Right atrium auricular region (tissue), 2 donors: ENCODE measurements at places on chromosomes 1 and 21. TPM values are rescaled to one million over a fixed set of nuclear protein-coding genes. Genes with fewer than 3 reads are reported as not detected.

- no peak for DNase-seq
These were observed 6.4 kb downstream of the MYOM3 start for GRCh38 chr1:24105368-24106160.

GRCh38 chr1:153397924-153398651, 7.2 kb upstream of the S100A8 start:
- peak; percentile 48 for DNase-seq

The RAD54L gene
- total RNA-seq = not detected

The PAPPA2 gene
- total RNA-seq = 0.19 TPM

DNA sequence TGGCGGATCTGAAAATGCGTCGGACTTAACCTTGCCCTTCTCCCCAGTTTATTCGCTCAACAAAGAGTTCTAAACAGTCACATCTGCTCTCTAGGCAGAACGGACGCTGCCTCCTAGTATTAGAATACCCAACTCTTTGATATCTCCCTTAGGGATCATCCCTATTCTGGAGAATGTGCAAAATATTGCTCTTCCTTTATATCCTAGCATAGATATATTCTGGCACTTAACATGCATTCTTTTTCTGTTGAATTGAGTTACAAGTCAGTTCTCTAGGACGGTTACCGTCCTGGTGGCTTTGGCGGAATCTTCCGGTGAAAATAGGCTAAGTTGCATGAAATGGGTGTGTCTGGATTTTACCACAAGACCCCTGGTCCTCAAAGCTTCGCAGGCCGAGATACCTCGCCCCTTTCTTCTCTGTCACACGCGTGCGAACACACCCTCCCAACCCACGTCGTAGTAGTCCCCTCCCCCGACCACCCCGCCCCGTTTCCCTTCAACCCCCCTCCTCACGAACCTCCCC, 501 bp upstream of the DNAJC6 start:
- DNase-seq = no peak

- no peak for DNase-seq
These were observed 65.2 kb downstream of the FAAP20 start for GRCh38 chr1:2129256-2129943.

DNA sequence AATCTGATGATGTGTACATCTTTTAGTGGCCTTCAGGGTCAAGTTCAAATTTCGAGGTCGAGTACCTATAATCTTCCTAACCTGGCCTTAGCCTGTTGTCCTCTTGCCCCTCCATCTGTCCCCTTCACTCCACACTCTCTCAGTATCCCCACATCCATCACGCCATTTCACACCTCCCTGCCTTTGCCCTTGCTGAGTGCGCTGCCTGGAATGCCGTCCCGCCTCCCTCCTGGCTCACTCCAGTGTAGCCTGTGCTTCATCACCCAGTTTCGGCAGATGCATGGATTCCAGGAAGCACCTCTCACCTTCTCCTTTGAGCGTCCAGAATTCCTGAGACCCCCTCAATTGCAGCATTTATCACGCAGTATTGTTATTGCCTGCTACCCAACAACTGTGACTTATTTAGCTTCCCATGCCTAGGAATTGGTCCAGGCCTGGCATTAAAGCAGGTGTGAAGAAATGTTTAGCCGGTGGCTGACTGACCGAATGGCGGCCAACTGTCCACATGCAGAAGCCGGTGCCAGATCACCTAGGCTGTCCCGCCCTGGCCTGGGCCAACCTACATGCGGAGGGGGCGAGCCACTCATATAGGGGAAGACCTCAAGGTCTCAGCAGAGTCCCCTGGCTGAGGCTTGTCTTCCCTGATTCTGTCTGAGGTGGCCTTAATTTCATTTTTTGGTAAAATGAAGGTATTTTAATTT, 34.5 kb downstream of the MYOM3 start:
- no peak for DNase-seq

The HLCS gene
- total RNA-seq = 6.9 TPM

GRCh38 chr1:111989531-111990025, at the start of gene KCND3:
KCND3 (minus strand) TSS chr1:111989668.
- no peak for DNase-seq

GRCh38 chr1:113223546-113223945, 150.5 kb downstream of the LRIG2 start:
- DNase-seq = peak; percentile 62

DNA sequence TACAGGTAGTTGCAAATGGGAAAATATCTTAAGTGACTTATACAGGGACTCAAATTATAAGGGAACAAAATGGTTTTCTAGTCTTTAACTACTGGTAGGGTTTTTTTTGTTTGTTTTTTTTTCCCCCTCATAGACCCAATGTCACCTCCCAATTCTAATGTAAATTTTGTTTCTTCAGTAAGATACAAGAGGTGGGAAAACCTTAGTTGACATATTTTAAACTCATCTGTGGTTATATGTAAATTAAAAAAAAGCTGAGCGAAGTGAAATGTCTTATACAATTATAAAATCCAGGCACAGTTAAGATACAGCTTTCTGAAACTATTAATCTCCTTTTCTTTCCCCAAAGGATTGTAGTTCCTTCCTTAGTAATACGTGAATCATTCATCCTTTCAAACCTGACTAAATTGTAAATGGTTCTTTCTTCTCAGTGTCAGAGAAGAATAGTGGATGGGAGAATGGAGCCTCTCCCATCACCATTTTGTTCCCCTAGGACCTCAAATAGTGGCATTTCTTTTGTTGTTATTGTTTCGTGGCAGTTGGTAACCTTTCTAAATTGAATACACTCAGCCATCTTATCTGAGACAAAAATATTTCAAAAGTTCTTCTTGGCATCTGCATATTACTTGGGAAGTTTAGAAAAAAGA, 11.2 kb downstream of the TSEN15 start:
- no peak for DNase-seq

DNA sequence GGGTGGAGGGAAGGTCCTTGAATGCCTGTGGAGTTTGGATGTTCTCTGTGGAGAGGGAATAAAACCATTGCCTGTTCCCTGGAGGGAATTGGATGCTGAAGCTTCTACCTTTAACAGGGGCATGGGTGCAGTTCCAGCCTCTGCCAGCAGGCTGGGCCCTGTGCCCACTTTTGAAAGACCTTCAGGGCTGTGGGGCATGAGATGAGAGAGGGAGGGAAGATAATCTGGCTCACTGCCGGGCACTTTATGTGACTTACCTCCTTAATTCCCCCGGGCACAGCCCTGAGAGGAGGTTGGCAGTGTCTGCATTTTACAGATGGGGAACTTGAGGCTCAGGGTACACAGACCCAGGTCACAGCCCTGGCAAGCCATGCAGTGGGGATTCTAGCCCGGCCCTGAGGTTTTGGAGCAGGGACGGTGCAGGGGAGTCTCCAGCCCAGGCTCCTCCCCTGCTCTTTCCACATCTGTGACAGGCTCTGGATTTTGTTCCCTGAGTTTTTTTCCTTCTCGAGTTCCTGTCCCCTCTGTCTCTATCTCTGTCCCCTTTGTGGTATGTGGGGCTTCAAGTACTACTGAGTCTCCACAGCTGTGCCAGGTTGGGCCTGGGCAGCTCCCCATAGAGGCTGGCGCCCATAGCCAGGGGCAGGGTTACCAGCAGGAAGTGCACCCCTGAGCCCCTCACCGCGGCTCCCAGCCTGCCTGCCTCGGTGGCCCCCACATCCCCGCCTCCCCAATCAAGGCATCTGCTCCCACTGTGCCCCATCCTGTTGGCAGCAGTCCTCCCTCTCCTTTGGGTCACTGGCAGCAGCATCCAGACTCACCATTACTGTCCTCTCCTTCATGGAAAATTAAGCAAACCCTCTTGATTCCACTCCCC, 14.0 kb upstream of the THEMIS2 start:
- peak; percentile 90 for DNase-seq

DNA sequence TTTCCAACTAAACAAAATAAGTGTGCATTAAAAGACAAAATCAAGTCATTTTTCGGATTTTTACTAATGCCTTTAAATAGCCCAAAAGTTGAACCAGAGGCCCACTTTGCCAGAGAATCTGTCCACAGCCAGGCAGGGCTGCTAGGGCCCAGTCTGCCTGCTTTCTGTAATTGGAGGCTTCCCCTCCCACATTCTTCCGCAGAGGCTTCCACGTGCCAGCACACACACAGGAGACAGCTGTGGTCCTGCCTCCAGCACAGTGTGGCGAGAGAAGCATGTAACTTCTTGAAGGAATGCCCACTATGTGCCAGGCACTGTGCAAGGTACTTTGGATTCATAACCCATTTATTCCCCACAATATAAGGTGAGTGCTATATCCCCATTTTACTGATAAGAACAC, 11.3 kb upstream of the PDZK1IP1 start:
- DNase-seq = no peak

DNA sequence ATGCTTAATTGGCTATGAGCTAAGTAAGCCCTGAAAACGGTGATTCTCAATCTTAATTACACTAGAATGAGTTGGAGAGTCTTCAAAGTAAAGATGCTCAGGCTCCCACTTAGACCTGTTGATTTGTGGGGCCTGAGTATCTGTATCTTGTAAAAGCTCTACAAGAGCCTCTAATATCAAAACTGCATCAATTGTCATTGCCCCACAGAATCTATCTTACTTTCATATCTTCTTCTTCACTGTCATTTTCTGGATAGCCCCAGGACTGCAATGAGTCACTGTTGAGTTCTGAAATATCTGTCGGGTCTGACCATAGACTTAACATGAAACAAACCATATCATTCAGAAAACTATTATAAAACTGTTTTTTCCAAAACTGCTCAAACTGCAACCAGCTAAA, 102.8 kb upstream of the SERTAD4 start:
- no peak for DNase-seq

DNA sequence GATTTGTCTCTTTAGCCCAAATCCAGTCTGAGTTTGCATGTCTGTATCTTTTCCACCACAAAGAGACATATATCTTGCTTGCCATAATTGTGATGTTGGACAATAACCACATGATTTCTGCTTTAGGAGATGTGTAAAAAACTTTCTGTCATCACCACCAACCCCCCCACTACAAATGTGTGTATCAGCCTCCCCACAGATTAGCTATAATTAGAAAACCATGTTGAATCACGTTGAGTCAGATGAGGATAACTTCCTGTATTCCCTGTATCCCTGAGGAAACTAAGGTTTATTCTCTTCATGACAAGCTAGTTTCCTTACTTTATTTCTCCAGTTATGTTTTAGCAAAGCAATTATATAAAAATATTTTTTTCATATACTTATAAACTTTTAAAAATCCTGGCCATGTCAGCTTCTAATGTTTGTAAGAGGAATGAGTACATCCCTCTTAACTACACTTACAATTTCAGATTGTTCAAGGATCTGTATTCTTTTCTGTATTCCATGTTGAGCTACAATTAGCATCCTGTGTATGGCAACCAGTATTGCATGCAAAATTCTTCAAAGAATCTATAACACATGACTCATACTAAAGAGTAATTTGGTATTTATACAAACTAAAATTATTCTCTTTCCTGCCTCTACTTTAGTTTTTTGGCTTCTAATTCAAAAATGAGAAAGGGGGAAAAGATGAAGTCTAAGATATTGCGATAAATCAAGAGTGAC, 143.0 kb downstream of the FMN2 start:
- no peak for DNase-seq

GRCh38 chr1:110673805-110674336, 869 bp downstream of the KCNA3 start:
- DNase-seq = no peak

DNA sequence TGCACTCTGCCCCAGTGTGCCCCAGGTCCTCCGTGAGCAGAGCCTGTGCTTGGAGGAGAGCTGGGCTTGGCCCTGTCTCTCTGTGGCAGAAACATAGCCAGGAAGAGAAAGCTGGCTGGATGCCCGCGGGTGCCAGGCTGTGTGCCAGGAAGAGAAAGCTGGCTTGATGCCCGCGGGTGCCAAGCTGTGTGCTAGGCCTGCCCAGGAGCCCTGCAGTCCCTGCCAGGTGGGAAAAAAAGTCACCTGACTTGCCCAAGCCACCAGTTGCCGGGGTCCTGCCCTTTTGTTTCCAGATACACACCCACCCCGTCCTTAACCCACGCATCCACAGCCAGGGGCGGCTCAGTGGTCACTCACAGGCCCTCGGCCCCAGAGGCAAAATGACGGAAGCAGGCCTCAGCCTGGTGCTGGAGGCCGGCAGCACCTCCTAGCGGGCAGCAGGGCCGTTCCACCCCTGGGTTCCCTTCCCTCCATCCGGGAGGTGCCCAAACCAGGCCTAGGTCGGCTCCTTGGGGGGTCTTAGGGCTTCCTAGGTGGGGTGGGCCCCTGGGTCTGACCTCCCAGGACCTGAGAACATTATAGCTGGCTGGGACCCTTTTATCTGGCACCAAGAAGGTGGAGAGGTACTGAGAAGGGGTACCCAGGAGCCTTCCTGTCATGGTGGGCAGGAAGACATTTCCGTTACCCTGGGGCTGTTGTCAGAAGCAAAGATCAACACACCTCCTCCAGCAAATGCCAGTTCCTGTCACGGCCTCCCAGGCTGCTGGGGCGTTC, 9.1 kb downstream of the ITGB2 start:
- DNase-seq = peak; percentile 70

The DNALI1 gene
- 3.9 TPM for total RNA-seq

The IL20 gene
- not detected for total RNA-seq

- DNase-seq = no peak
These were observed 14.7 kb downstream of the SRRM1 start for GRCh38 chr1:24657781-24658180.
